ENCODE measurements at places on chromosomes 4 and X. TPM values are rescaled to one million over a fixed set of nuclear protein-coding genes. Genes with fewer than 3 reads are reported as not detected.

Gene SUV39H1
- 4.0 TPM for polyA plus RNA-seq

Gene TMPRSS11A
- not detected for polyA plus RNA-seq

Gene NEUROG2
- not detected for polyA plus RNA-seq

Gene XIAP
- 37.6 TPM for polyA plus RNA-seq

Gene ADAMTS3
- not detected for polyA plus RNA-seq

Gene NR3C2
- 15.1 TPM for polyA plus RNA-seq

Gene FGF13
- polyA plus RNA-seq = 66.3 TPM

Gene KDR
- polyA plus RNA-seq = 53.6 TPM

GRCh38 chr4:181507938-181508337 is 735.3 kb upstream of the TENM3 start:
- DNase-seq = no peak

GRCh38 chr4:173821876-173822275 is 291.8 kb upstream of the HAND2 start:
- no peak for DNase-seq

- DNase-seq = no peak
Observed at GRCh38 chr4:85565761-85566480, 91.0 kb downstream of the ARHGAP24 start.

DNA sequence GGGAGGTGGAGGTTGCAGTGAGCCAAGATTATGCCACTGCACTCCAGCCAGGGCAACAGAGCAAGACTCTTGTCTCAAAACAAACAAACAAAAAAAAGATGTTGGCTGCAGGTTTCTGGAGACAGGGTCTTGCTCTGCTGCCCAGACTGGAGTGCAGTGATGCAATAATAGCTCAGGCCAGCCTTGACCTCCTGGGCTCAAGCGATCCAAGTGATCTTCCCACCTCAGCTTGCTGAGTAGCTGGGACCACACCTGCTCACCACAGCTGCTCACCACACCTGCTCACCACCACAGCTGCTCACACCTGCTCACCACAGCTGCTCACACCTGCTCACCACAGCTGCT is 29.9 kb upstream of the CPLX1 start:
- DNase-seq = no peak

- peak; percentile 56 for DNase-seq
Observed at GRCh38 chr4:124224256-124224655, 488.3 kb downstream of the ANKRD50 start.

DNA sequence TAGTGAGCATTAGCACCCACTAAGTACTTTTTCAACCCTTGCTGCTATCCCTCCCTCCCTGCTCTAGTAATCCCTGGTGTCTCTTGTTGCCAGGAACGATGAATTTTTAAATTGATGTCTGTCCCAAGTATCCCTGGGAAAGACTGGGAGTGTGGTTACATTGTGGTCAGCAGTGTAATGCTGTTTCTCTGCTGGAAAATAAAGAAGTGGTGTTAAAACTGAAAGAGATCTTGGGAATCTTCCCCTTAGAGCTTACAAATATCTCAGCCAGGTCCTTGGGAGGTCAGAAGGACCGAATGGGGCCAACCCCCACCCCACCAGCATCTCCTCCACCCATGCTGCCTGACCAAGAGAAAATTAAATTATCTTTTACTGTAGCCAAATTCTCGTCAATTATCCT is 174.5 kb upstream of the MXRA5 start:
- DNase-seq = no peak

DNA sequence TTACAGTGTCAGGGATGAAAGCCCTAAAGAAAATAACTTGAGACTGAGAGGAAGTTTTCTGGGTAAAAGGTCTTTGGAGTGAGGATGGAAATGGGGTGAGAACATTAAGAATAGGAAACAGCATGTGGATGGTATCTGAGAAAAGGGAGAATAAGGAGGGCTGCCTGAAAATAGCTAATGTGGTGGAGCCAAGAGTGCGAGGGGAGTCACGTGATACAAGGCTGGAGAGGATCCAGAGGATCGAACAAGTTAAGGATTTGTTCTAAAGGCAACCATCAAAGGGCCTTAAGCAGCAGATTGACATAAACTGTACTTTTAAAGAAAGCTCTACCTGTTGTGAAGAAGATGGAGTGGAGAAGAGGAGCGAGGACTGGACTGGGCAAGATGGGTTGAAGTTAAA is 347.4 kb upstream of the AGA start:
- DNase-seq = no peak

DNA sequence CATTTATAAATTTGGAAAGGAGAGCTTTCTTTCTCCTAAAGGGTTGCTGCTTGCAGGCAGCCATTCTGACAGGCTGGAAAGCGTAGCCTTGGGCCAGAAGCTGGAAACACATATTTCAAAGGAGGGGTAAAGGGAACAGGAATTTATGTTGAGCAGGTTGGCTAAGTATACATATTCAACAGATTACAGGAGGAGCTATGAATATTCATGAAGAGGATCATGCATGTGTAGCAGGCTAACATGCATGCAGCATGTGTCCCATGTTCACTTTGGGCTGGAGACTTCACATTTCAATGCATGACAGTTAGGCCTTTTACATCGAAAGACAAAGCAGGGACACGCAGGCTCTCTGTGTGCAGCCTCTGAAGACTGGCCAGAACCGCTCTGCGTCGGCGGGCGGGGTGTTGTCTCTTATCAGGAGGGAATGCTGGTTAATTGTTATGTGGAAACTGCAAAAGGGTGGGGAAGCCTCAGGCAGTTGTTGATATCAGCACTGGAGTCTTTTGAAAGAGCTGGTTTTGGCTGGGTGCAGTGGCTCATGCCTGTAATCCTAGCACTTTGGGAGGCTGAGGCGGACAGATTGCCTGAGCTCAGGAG is 31.5 kb downstream of the CASP3 start:
- no peak for DNase-seq

DNA sequence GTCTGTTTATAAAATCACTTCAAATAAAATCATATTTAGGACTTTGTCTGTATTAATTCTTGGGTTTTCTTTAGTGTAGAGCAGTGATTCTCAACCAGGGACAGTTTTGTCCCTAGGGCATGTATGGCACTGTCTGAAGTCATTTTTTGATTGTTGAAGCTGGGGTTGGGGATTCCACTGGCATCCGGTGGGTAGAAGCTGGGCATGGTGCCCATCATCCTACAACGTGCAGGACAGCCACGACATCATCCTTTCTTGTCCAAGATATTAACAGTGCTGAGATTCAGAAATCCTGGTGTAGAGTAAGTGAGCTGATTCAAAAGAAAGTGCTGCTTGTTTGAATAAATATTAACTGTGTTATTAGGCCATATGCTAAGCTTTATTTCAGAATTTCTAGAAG is 28.6 kb downstream of the DCLK2 start:
- DNase-seq = no peak

- DNase-seq = no peak
Observed at GRCh38 chr4:110970642-110971041, 347.8 kb upstream of the PITX2 start.

DNA sequence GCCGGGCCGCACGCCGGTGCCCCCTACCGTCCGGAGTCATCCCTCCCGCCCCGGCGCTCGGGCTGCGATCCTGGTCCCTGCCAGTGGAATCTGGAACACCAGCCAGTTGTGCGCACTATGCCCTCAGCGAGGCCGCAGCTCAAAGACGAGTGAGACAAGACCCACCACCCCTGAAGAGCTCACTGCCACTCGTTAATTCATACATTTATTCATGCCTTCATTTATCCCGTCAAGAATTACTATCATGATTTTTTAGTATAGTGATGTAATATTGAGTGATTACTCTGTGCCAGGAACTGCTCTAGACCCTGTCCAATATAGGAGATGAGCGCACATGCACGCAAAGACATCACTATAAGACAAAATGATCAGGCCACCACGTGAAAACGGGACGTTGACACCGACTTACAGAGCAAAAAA is 247 bp upstream of the PPA2 start:
- DNase-seq = peak; percentile 90

DNA sequence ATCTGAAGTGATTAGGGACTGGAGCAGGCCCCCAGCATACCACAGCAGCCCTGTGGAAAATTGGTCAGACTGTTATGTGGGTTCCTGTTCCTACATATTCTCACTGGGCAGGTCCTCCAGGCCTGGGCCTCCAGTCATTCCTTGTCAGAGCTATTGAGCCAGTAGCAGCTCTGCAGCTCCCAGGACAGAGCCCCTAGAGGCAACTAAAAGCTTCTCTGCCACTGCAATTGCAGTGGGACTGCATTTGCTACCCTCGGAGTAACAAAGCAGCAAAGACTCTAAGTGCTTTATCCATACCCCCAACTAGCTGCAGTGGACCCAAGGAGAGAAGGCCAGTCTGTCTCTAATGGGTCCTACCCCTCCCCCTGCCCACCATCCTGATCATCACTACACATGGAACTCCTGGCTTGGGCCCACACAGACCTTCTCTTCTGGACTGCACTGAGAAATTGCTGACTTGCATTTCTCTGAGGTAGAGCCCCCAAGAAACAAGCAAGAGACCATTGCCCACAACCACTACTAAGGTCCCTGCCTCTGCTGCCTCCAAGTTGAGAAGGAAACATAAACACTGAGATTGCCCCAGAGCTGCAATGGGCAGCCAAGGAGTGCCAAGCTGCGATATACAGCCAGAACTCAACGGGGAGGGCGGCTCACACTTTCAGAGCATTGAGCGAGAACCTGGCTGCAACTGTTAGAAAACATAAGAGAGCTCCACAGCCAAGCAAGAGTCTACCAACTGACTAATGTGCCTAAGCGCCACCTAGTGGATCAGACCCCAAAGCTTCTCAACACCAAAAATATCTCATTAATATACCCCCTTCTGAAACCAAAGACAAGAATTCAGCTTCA is 738.7 kb upstream of the NDST4 start:
- DNase-seq = no peak

GRCh38 chr4:189313064-189313463 is 627.6 kb upstream of the FRG1 start:
- no peak for DNase-seq

DNA sequence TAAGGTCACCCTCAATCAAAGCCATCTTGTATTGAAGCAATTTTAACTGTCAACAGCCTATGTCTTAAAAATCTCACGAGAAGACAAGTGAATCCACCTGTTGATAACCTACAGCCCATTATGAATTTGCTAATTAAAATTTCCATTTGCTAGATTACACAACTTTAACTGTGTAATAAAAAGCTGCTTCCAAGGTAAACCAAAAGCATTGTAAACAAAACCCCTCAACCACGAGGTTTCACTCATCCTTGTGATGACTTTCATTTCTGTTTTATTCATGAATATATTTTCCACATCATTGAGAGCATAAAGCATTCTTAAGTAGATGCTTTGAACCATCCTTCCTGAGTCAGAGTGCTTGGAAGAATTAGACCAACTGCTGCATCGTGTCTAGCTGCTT is 217.5 kb upstream of the GYPA start:
- no peak for DNase-seq

DNA sequence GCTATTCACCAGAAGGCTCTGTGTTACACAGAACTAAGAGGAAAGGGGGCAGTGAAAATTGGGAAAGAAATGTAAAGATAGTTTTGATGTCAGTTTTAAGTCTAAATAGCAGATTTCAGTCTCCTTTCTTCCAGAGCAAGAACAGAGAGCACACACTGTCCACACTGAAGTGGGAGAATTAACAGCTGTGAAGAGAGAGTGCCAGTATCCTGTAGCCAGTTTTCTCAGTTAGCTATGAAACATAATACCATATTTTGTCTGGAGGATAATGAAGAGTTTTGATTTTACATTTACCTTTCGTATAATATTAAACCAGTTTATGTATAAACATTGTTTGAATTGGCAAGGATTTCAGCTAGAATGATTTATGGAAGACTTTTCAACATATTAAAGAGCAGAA is 35.1 kb downstream of the FBXO8 start:
- DNase-seq = no peak

DNA sequence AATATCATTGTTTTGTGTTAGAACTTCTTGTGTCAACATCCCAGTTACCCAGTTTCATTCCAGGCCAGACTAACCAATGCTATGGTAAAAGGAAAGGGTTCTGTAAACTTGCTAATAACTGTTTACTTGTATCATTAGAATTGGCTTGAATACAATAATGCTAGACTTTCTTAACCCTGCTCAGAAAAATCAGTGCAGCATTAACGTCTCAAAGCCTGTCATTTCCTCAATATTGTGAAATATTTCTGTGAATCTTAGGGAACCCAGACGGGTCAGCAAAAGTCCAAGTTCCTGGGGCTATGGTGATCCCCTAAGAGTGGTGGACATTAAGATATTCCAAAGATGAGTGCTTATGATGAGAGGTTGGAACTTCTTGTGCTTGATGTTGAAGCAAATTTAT is 541.2 kb upstream of the MAGEB18 start:
- DNase-seq = no peak

DNA sequence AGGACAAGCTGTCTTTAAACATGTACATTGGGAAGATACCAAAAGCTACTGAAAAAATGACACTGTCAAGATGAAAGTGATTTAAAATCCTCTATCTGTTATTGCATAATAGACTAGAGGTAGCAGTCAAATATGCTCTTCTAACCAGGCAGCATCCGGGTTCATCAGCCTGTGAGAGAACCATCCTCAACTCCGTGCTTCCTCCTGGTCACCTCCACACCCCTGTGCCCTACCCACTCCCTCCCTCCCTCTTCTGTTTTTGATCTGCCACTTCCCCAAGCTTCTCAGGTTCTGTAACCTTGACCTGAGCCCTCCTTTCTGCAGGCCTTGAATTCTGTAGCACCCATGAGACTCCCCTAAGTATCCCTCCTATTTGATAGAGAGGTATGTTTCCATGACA is 5.9 kb downstream of the NOX1 start:
- DNase-seq = no peak

DNA sequence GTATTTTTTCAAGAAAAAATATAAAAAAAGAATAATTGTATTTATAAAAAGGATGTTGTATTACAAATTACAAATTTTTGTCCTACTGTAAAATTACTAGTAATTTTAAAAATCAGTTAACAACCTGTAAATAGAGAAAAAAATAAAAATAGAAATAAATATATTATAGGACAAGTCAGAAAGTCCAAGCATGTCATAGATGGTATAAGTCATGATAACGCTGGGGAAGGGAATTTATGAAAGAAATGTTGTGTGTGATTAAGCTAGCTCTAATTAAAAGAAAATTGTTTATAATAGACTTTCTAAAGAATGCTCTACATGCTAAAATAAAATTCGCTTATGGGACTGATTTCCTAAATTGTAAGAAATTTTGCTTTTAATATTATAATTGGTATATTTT is 2329.9 kb downstream of the ARAP2 start:
- no peak for DNase-seq

DNA sequence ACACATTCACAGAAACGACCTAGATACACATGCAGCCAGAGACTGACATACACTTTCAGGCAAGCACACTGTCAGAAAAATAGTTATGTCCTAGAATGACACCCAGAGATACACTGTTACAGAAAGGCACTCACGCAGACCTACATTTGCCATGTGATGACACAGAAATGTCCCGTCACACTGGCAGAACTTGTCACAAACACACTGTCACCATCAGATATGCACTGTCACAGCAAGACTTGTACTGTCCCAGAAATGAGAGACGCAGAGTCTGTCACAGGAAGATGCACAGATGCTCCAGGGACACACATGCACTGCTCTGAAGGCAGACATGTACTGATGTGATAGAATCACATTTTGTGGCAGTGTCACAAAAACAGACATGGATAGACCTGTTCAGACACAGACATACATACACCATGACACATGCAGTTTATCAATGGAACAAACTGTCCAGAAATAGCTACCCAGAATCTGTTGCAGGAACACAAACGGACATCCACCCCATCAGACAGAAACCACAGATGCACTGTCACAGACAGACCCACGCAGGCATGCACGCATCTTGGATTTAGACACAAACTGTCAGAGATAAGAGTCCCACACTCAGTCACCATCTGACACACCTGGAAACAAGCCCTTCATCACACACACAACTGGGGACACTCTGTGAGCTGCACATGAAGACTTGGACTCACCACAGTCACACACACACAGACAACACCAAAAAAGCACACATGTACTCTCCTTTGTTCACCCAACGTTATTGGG is 1.3 kb upstream of the PIM2 start:
- no peak for DNase-seq
